Activated naive CD8-positive, alpha-beta T cell treated with anti-CD3 and anti-CD28 coated beads, Interleukin-2, amount 10 ng/mL, durations not matched to agents 7 days and 5 days (primary cell): ENCODE measurements at places on chromosomes 11 and 22. TPM values are rescaled to one million over a fixed set of nuclear protein-coding genes. Genes with fewer than 3 reads are reported as not detected.
A peak's percentile ranks its signal among the peaks of the same experiment; 100 is the strongest.

The TTLL1 gene
- 10.7 TPM for total RNA-seq

DNA sequence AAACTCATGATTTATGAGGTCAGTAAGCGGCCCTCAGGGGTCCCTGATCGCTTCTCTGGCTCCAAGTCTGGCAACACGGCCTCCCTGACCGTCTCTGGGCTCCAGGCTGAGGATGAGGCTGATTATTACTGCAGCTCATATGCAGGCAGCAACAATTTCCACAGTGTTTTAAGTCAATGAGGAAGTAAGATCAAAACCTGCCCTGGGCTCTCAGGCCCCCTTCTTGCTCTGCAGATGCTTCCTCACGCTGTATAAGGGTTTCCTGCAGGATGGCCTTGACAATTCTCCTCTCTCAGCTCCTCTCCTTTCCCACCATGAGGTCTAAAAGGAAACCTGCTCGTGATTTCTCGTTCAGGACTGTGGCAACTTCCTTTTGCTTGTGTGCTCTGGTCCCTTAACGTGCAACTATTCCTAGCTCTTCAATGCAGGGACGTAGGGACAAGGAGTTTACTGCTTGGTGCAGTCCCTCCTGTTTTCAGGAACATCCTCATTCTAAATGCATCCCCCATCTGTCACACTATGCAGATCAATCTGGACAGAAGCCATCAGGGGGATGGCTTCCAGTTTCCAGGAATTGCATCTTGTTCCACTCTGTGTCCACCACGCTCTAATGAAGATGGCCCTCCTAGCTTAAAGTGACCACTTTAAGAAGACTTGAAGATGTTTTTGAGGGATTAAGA is 64.3 kb upstream of the IGLL5 start:
- peaks cover 48% of the 10 kb centered on the region for H3K4me1 ChIP-seq
- no peaks in the 10 kb centered on the region for H3K36me3 ChIP-seq
- H3K27me3 ChIP-seq = peaks cover 8% of the 10 kb centered on the region

The KCNJ1 gene
- total RNA-seq = not detected

The LGR4 gene
- total RNA-seq = 0.11 TPM

DNA sequence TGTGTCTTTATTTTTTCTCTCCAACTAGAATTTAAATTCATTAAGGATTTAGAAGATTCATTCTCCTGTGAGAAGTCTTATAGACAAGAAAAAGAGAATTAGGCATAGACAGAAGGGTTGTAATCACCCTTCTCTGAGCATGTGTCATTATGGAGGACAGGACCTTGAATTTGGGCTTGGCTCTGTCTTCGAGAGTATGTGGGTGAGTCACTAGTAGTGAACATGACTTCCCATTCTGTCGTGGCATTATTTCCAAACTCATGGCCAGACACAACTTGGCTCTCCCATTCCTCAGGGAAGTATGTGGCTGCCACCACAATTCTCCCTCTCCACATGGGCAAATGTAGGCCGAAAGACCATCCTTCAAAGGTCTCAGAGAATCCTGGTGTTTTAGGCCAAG is 14.3 kb upstream of the ANKK1 start:
- H3K27ac ChIP-seq = no peak overlapping the region
- H3K4me3 ChIP-seq = no peak overlapping the region
- no peak for DNase-seq
- H3K36me3 ChIP-seq = peaks cover 3% of the 10 kb centered on the region
- no peaks in the 10 kb centered on the region for H3K4me1 ChIP-seq

- H3K4me1 ChIP-seq = no peaks in the 10 kb centered on the region
- peaks cover 2% of the 10 kb centered on the region for H3K27me3 ChIP-seq
- H3K27ac ChIP-seq = no peak overlapping the region
- no peaks in the 10 kb centered on the region for H3K36me3 ChIP-seq
- no peak overlapping the region for H3K4me3 ChIP-seq
Measured at GRCh38 chr11:122307476-122308035, 191.5 kb upstream of the BLID start.

GRCh38 chr11:117908959-117909610 is 20.1 kb downstream of the TMPRSS13 start:
- H3K27me3 ChIP-seq = no peaks in the 10 kb centered on the region
- H3K4me3 ChIP-seq = no peak overlapping the region
- no peak overlapping the region for H3K27ac ChIP-seq

The CDHR5 gene
- total RNA-seq = not detected

GRCh38 chr11:1875093-1875850 is 16.4 kb downstream of the PRR33 start:
- peak; percentile 31 for DNase-seq
- no peak overlapping the region for H3K4me3 ChIP-seq
- H3K36me3 ChIP-seq = peaks cover 2% of the 10 kb centered on the region

DNA sequence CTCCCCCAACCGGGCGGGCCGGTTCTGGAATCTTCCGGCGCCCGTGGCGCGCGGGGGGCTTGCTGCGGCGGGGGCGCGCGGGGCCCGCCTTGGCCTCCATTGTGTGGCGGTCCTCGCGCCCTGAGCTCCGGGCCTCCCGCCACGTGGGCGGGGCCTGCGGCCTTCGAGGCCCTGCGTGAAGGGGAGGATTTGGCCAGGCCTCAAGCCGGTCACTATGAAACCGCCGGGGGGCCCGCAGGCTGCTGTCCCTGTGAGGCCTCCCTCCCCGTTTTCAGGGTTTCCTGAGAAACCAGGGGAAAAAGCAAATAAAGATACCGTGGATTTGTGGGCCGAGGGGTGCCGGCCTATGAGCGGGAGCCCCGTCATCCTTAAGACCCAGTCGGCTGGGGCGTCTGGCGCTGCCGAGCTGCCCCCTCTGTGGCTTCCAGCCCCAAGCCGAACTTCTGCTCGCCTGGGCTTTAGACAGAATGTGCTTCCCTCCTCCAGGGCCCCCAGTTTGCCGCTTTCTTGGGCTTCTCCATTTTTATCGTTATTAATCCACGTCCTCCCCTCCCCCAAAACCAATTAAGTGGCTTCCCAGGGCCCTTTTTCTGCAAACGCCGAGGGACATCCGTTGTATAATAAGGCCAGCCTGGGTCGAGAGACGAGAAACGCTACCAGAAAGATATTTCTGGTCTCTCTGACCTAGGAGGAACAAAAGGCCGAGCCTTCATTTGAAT is 602 bp downstream of the EWSR1 start:
- peak overlapping the region; percentile 86 for H3K4me3 ChIP-seq
- H3K36me3 ChIP-seq = peaks cover 41% of the 10 kb centered on the region
- H3K27me3 ChIP-seq = no peaks in the 10 kb centered on the region
- peaks cover 40% of the 10 kb centered on the region for H3K4me1 ChIP-seq
